HEK293T (cell line): ENCODE measurements at places on chromosomes 6 and 20.
A peak's percentile ranks its signal among the peaks of the same experiment; 100 is the strongest.

DNA sequence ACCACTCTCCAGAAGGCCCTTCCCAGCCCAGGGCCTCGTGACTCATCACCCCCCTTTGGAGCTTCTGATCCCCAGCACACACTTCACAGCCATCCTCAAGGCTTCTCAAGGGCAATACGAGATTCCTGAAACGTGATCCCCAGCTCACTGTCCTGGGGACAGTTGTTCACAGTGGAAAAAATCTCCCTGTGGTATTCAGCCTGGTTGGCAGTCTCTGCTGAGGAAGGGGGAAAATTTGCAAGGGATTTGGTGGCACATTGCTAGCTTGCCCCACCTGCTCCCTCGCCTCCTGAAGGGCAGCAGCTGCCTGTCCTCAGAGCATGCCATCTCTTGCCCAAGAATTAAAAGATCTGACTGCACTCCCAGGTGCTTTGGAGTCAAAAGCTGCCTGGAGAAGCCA is 20.7 kb upstream of the PKHD1 start:
- no peak for DNase-seq

DNA sequence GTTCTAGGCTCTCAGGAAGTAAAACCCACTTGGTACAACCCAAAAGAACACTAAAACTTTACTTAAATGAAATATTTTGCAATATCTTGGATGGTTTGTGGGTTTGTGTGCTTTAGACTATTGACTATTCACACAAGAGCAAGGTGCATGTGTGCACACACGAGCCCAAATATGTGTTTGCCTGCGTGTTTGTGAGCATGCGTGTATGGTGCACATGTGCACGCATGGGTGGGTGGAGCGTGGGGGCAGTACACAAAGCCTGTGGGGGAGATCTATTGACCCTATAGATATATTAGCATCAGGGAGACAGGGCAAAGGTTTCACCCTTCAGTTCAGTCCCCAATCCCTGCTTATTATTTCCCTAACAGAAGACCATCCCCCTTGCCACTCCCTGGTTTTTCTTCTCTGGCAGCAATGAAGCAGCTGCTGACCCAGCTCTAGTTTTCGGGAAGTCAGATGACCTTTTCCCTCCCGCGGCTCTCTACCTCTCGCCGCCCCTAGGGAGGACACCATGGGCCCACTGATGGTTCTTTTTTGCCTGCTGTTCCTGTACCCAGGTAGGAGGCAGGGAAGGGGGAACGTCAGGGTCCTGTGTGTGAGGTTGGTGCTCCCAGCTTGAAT is at the start of gene C2:
Gene C2, plus strand, starts transcription at position 476 of the 621 bp plus-strand sequence. Its CDS starts 36 bp downstream, at position 512.
- no peak for DNase-seq

GRCh38 chr20:10877342-10877741 is 203.5 kb upstream of the JAG1 start:
- DNase-seq, result no peak

GRCh38 chr6:16132909-16133308 is 4.0 kb downstream of the MYLIP start:
- no peak for DNase-seq

- peak; percentile 16 for DNase-seq
Observed at GRCh38 chr6:21596145-21596948, 2.8 kb downstream of the SOX4 start.

DNA sequence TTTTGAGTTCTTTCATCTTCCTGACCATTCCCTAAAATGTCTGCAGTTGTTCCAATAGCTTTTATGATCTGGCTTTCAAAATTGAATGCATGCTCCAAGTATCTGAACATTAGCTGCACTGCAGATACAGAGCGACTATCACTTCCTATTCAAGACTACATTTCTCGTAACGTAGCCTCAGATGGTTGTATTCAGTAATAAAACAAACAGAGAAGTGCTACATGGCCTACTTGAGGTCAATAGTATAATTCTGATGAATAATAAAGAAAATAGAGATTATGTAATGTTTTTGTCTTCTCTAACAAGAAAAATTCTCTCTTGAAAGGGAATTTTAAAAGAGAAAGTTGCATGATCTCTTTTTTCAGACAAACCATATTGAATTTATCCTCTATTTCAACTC is 333.9 kb upstream of the IRAK1BP1 start:
- no peak for DNase-seq

GRCh38 chr6:101066481-101066880 is 185.4 kb upstream of the ASCC3 start:
- no peak for DNase-seq

DNA sequence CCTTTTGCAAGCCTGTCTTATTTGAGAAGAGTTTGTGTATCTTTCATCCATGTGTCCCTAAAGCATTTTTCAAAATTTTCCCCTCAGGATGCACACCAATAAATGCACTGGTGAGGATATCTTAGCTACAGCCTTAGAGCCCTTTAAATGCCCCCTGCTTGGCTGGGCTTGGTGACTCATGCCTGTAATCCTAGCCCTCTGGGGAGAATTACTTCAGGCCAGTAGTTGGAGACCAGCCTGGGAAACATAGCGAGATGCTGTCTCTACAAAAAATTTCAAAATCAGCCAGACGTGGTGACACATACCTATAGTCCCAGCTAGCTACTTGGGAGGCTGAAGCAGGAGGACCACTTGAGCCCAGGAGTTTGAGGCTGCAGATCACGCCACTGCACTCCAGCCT is 33.8 kb upstream of the PLCB4 start:
- peak; percentile 28 for DNase-seq

DNA sequence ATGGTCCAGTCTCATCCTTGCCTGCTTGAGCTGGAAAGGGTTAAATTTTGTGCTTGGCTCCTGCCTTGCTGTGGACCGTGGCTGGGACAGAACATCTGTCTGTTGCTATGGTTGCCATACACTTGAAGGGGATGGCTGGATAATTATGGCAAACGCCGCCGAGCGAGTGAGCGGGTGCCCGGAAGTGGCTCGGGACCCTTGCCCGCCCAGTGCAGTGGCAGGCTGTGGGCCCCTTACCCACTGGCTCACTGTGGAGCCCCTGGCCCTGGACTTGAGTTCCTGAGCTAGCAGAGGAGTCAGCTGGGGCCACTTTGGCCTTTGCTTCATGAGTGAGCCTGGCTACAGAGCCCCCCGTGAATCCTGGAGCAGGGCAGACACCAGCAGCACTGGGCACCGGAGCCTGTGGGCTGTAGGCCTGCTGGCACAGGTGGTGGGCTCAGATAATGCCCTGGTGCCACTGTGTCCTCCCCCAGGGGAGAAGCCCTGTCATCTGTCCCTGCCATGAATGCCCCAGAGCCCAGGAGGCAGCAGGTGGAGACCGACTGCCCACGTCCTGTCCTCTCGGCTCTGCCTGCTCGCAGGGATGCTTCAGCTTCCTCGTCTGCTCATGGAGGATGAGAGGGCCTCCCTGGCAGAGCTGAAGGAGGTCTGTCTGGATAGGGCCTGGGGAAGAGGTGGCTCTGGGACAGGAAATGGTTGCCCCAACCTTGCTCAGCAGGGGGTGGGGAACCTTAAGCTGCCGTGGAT is 25.5 kb upstream of the NOL4L start:
- no peak for DNase-seq
